RKO (cell line): ENCODE measurements at places on chromosomes 13 and 19.

- no peak for DNase-seq
Measured at GRCh38 chr13:98988780-98989179, 10.9 kb upstream of the DOCK9 start.

GRCh38 chr19:41799444-41800000, 3.1 kb downstream of the CEACAM3 start:
- DNase-seq, result no peak

GRCh38 chr19:46710687-46711086, 6.2 kb downstream of the PRKD2 start:
- no peak for DNase-seq

DNA sequence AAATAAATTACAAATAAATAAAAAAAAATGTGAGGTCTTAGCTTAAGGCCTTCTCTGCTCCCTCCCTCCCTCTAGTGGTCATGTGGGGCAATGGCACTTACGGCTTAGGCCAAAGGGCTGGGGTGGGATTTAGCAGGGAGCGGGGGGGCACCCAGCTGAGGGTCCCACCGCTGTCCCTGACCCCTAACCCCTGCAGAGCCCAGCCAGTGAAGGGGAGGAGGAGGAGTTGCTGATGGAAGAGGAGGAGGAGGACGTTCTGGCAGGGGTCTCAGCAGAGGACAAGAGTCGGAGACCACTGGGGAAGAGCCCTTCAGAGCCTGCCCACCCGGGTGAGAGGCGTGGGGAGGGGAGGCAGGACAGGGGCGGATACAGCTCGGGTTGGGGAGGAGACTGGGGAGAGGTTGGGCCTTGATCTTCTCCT, 9.3 kb downstream of the MPND start:
- peak; percentile 66 for DNase-seq

- DNase-seq, result no peak
Measured at GRCh38 chr19:42178791-42179674, 38.4 kb downstream of the DEDD2 start.

- DNase-seq, result no peak
Measured at GRCh38 chr13:97043302-97043701, 49.0 kb upstream of the OXGR1 start.

DNA sequence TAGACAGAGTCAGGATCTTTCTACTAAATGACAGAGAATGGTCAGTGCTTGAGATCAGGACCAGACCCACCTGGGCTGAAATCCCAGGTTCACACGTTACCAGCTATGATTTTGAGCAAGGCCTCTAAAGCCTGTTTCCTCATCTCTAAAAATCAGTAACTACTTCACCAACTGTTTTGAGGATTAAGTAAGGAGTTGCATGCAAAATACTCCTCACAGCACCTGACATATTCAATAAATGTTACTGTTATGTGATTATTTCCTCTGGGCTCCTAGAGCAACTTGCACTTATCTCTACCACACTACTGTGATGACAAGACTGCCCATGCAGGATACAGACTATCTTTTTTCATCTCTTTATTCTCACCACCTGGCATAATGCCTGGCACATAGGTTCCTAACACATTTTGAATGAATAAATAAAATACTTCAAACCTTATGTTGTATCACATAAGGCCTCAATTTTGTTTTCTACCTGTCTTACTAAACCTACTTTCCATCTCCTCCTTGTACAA, 1.8 kb downstream of the KATNAL1 start:
- no peak for DNase-seq

GRCh38 chr19:8000298-8001038, 5.0 kb downstream of the ELAVL1 start:
- DNase-seq, result no peak

- DNase-seq, result no peak
Measured at GRCh38 chr19:13051557-13052165, 51.0 kb downstream of the LYL1 start.

- no peak for DNase-seq
Measured at GRCh38 chr13:71722206-71722605, 144.8 kb downstream of the DACH1 start.

DNA sequence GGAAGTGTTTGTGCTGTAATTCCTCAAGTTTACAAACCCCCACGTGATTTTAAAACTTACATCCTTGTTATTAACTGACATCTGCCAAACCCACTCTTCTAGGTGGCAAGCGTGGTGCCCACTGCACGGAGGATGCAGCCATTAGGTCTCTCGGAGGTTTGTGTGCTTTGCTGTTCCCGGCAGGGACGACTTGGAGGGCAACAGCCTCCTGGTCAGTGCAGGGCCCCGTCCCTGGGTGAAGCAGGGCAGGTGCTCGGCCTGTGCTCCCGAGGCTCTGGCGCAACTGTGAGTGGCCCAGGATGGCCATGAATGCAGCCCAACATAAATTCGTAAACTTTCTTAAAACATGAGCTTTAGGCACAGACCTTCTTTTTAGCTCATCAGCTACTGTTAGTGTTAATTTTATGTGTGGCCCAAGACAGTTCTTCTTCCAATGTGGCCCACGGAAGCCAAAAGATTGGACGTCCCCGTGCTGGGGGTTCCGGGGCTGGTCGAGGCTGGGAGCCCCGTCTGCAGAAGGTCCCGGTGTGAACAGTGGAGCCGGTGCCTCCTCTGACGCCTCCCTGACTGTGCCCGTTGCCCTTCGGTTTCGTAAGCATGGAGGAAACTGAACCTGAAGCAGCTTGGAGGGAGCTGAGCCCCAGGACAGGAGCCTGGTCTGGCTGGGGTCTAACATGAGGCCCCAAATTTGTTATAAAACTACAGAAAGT, 11.9 kb downstream of the GAS6 start:
- no peak for DNase-seq
